ENCODE measurements at places on chromosomes 4 and X.

- no peak for DNase-seq
Observed at GRCh38 chr4:113534711-113535110, 226.8 kb downstream of the CAMK2D start.

- DNase-seq = no peak
Observed at GRCh38 chr4:48322063-48322462, 19.3 kb upstream of the SLAIN2 start.

DNA sequence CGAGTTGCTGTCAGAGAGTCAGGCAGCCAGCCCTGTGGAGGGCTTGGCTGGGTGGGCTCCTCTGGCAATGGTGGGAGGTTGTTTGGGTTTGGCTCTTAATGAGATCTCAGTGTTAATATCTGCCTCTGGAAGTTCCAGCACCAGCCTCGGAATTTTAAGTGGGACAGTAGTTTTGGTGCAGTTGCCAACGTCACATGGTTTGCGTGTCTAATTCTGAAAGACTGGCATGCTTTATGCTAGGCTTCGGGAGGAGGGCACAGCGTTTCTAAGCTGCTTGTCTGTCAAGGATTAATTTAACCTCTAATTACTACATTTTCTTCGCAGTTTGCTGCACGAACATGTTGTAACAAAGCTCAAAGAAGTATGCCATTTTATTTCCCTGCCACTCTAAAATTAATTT is 9.2 kb downstream of the MAMLD1 start:
- DNase-seq = no peak

- DNase-seq = no peak
Observed at GRCh38 chr4:28973587-28974350, 1746.4 kb upstream of the PCDH7 start.

DNA sequence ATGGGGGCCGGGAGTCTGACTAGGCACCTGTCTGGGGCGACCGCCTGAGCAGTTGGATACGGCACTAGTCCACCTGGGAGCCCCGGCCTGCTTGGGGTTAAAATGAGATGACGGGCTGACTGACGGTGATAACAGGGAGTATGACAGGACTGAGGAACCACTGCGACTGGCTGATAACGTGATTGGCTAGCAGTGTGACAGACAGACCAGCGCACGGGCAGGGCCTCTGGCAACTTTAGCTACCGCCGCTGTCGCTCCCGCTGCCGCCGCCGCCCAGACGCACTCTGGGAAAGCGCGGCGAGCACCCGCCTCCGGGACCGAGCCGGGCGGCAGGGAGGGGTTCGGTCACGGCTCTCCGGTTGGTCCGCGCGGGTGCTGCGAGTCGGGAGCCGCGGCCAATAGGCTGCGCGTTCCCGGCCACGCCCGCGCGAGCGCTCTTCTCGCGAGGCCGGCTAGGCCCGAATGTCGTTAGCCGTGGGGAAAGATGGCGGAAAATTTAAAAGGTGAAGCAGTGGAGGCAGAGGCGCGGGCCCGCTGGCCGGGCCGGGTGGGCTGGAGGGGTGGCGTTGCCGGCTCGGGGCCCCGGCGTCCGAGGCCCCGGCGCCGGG is at the start of gene SUV39H1:
Gene SUV39H1, plus strand, starts transcription at position 434 of the 608 bp plus-strand sequence. Its CDS starts 51 bp downstream, at position 485.
- peak; percentile 93 for DNase-seq

DNA sequence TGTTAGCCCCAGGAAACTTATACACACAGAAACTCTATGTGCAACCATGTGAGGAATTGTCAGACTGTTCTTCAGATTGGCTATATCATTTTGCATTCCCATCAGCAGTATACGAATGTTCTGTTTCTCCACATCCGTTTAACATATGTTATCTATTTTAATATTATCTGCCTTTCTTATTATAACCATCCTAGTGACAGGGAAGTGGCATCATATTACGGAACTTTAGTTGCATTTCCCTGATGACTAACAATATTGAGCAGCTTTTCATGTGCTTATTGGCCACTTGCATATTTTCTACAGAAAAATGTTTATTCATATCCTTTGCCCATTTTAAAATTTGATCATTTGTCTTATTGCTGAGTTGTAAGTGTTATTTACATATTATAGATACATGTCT is 36.5 kb upstream of the IL15 start:
- no peak for DNase-seq

GRCh38 chrX:138485224-138485623 is 226.3 kb downstream of the FGF13 start:
- no peak for DNase-seq

DNA sequence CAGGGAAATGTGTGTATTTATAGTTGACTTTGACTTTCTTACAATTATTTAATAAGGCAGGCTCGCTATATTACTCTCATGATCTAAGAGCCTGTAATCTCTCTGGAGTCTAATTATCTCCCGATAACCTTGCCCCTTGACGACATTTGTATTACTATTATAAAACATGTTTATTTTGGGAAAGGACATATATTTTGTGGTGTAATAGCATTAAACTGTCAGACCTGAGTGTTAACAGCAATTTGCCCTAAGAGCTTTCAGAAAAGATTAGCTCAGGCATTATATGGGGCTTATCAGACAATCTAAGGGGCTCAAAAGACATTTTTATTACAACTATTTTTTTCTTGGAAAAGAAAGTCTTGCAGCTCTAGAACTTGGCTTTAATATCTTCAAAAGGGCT is 427.9 kb upstream of the SLIT2 start:
- DNase-seq = no peak

GRCh38 chrX:97328853-97329390 is 445.2 kb downstream of the RPA4 start:
- DNase-seq = no peak

- DNase-seq = no peak
Observed at GRCh38 chr4:150849016-150849415, 166.1 kb downstream of the LRBA start.

DNA sequence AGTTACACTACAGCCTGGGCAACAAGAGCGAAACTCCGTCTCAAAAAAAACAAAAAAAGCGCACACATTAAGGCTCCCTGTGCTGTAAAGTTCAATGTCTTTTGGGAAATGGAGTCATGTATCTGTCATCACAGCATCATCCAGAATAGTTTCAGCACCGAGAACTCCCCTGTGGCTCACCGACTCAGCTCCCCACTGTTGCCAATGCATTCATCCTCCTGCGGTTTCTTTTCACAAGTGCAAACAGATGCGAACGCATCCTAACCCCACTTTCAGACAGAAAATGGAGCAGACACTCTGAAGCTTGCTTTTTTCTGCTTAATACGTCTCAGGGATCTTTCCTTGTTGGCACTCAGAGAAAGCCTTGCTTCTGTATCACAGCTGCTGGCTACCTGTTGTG is 13.8 kb upstream of the SH3TC1 start:
- DNase-seq = no peak

DNA sequence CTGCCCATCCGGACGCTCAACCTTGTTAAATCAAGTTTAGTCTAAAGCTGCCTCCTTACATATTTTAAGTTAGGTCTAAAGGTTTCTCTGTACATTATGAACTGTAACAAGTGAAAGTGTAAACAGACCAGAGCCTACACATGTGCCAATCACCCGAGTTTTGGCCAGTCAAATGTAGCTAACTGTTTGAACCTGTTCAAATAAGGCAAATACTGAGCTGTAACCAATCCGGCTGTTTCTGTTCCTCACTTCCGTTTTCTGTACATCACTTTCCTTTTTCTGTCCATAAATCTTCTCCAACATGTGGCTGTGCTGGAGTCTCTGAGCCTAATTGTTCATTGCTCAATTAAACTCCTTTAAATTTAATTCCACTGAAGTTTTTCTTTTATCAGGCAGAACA is 113.3 kb upstream of the SHISA3 start:
- no peak for DNase-seq
